Articular chondrocyte of knee joint (primary cell): ENCODE measurements at places on chromosomes 1 and 21. TPM values are rescaled to one million over a fixed set of nuclear protein-coding genes. Genes with fewer than 3 reads are reported as not detected.

RGS5 gene
- total RNA-seq, result 3.4 and 6.5 TPM in 2 replicates

CDK11B gene
- 8.2 and 8.5 TPM in 2 replicates for total RNA-seq

VTCN1 gene
- not detected in 2 replicates for total RNA-seq

KRTAP15-1 gene
- not detected in 2 replicates for total RNA-seq
